ENCODE measurements at places on chromosomes 2 and 18.

GRCh38 chr2:31166925-31167324 is 28.7 kb upstream of the GALNT14 start:
- no peak for DNase-seq

- DNase-seq, result no peak
These were observed 243.3 kb downstream of the LOXHD1 start for GRCh38 chr18:46413684-46414083.

- DNase-seq, result no peak
These were observed 85.8 kb upstream of the FAM237A start for GRCh38 chr2:206556357-206556949.

GRCh38 chr2:36805635-36806224 is 109.2 kb downstream of the VIT start:
- no peak for DNase-seq

DNA sequence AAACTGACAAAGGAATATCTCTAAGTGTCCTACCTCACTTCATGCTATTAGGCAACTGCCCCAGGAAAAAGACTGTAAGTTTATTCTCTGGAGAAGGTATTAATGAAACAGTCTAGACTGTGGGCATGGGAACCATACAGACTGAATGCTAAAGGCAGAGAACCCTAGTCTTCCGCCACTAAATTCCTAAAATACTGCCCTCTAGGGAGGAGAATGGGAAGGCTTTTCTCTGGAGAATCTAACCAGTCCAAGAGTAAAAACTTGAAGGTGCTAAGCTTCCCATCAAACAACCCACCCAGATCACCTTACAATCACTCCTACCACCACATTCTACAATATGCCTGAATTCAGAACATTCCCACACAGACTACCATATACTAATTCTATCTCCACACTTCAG is 3.4 kb downstream of the SRBD1 start:
- DNase-seq, result no peak

DNA sequence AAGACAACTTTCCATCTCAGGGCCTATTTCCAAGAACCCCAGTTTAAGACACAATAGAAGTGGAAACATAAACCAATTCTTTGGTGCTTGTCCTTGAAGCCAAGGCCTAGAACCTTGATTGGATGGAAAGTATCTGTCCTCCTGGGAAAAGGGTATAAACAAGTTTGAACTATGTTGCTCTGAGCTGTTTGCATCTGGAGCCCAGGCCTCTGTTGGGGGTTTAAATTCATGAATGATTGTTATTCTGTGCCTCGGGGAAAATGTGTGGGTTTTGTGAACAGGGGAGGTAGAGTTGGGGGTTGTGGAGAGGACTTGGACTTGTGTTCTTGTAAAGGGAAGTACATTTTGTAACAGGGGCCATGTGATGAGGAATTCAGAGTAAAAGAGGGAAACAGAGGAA is 406.1 kb downstream of the SLC4A3 start:
- DNase-seq, result no peak

DNA sequence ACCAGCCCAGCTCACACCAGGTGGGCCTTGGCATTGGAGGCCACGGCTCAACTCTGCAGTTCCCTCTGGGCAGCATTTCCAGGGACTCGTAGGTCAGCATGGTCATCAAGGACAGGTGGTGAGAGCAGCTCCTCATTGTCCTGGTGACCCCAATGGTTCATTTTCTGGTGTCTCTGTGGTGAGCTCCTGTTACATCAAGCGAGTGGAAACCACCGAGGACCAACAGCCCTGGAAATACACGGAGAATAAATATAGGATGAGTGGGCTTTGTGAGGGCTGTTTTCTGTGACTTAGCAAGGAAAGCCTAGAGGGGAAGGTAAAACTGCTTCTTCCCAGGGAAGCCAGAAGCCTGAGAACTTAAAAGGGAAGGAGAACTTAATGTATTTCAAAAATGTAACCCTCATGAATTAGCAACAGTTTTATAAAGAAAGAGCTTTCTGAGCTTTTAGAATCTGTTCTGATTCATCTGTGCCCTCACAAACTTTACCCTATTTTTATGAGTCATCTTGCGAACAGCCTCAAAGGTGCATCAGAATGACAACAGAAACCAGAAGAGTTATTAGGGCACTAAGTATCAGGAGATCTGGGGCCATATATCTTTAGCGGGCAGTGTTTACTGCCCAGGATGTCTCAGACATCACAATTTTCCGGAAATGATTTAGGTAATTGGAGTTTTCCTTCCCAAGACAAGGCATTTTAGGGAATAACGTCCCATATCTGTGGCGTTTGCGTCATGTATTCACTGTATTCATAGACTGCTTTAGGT is 18.7 kb downstream of the C2orf92 start:
- no peak for DNase-seq

DNA sequence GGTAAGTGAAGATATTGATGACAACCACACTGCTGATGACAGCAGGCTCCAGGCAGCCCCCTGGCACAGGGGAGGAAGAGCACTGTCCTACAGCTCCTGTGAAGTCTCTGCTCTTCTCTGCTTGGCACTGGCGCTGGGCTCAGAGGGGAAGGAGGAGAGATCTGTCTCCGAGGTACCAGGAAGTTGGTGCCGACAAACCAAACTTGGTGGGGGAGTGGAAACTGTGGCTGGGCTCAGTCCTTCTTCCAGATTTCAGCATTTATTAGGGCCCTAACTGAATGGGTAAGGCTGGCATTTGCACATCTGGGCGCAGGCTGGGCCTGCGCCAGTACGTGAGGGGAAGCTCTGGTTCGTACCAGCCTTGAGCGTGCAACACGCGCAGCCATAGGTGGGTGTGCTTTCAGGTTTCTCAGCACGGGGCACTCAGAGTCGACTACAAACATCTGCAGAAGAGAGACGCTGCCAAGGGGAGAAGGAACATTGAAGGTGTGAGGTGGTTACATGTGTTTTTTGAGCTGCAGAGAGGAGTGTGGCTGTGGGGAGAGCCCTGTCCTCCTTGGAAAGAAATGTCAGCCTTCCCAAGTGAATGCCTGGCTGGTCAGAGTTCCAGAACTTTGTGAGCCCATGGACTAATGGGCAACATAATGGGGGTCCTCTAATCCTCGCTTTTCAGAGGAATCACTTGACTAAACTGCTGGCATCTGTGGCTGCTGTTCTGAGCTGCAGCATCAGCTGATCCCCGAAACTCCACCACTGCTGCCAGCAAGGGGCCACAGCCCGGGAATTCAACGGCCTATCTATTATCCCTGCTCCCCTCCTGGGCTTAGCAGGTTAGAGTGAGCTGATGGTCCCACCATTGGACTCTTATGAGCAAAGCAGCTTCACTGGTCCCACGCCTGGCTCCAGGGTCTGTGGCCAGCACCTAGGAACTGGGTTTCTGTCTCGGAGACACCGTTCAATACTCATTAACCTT is 55.2 kb upstream of the SEMA4C start:
- DNase-seq, result no peak

DNA sequence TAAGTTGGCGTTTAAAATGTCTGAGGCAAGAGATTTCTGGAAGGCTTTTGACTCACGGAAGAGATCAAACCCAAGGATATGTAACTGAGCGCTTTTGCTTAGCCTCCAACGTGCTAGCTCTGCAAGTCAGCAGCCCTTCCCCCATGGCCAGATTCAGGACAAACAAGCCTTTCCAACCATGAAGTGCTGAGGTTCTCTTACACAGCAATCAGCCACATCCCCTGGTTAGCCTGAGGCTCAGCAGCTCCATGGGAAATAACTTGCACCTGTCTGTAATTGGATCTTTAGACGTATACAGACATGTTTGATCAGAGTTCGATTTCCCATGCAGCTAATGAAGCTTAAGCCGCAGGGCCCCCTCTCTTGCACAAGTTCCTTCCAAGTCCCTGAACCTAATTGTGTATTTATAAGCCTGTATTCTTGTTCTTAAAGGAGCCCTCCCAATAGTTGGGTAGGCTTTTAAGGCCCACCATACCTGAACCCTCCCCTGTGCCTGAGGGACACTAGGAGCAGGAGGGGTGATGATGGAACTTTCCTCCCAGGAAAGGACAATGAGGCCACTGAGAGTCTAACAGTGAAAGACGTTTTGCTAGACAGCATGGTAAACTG is 2.1 kb upstream of the TMEM131 start:
- no peak for DNase-seq

- no peak for DNase-seq
These were observed 238.0 kb downstream of the UBE2E3 start for GRCh38 chr2:181218401-181218821.

GRCh38 chr2:39350658-39351057 is 86.4 kb downstream of the MAP4K3 start:
- DNase-seq, result no peak

DNA sequence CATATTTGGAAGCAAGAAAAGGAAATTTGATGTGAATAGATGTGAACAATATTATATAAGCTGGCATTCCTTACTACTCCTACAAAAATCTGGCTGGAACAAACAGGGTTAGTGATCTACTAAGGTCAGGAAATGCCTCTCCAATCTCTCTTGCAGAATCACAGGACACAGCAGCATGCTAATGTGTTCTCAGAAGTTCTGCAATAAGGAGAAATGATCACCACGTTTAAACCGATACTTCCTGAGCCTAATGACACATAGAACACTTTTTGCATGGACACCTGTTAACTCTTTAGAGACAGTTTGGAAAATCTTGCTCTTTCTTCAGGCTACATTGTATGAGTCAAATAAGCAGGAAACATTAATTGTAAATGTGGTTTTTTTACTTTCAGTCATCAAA is 89.6 kb upstream of the MAP3K20 start:
- no peak for DNase-seq

- DNase-seq, result no peak
These were observed 129.4 kb downstream of the ACOXL start for GRCh38 chr2:110861616-110862260.

DNA sequence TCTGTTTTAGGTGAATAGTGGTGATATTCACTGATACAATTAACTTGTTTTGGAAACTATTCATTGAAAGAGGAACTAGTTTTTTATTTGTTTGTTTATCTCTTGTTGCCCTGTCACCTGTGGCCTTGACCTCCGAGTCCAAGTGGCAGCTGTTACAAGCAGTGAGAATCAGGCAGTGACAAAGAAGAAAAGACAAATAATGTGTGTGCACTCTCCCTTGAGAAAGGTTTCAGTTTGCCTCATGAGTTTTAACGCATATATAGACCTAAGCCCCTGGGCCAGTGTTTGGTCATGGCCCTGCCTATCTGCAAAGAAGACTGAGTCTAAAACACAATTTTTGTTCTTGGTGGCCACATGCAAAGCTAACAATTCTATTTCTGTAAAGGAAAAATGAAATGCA is 15.3 kb downstream of the KYNU start:
- DNase-seq, result no peak

GRCh38 chr2:168224346-168224745 is 23.0 kb downstream of the STK39 start:
- no peak for DNase-seq

- no peak for DNase-seq
These were observed 843.0 kb downstream of the DPP10 start for GRCh38 chr2:115285416-115285815.

- DNase-seq, result no peak
These were observed 198.6 kb upstream of the EPAS1 start for GRCh38 chr2:46098621-46099062.

DNA sequence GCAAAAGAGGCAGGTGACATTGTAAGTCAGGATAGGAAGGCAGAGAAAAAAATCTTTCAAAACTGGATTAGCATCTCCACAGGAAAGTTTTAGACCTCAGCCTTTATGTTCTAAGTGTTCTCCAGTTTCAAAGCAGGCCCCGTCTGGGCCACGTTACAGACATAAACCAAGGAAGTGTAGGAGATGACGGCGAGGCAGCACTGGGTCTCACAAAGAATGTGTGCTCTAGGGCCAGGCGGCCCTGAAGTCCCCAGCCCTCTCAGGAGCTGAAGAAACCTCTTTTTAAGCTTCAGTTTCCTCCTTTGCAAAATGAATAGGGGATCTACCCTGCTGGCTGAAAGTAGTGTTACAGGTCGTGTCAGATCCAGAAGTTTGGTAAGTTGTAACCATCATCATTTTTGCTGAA is 81.7 kb downstream of the SPRED2 start:
- DNase-seq, result no peak

DNA sequence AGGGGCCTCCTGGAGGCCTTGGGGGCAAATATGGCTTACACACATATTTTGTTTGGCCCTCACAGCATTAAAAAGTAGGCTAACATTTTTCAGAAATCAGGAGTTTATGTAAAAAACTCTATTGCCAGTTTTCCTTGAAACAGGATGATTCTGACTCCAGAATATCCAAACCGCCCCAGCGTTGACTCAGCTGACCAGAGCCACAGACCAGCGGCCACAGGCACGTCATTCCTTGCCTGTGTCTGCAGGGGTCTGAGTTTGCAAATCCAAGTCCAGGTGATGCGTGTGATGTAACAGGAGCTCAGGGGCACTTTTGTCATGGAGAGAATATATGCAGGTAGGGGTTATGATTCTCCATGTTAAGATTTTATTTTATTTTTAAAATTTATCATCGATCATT is 79.4 kb upstream of the ALKAL2 start:
- DNase-seq, result no peak

DNA sequence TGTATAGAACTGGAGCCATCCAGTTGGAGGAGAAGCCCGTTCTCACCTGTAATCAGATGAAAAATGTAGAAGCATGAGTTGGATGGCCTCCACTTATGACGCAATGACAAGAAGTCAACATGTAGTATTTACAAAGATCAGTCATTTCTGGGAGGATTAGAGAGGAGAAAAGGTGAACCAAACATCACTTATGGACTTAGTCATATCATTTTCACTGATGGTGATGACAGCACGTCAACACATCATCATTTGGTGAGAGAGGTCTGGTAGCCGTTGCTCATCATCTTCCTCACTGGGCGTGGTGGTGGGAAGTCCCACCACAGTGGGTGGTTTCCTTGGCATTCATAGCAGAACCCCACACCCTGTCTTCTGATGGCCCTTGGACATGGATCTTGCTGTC is 264.2 kb upstream of the EPAS1 start:
- DNase-seq, result no peak

DNA sequence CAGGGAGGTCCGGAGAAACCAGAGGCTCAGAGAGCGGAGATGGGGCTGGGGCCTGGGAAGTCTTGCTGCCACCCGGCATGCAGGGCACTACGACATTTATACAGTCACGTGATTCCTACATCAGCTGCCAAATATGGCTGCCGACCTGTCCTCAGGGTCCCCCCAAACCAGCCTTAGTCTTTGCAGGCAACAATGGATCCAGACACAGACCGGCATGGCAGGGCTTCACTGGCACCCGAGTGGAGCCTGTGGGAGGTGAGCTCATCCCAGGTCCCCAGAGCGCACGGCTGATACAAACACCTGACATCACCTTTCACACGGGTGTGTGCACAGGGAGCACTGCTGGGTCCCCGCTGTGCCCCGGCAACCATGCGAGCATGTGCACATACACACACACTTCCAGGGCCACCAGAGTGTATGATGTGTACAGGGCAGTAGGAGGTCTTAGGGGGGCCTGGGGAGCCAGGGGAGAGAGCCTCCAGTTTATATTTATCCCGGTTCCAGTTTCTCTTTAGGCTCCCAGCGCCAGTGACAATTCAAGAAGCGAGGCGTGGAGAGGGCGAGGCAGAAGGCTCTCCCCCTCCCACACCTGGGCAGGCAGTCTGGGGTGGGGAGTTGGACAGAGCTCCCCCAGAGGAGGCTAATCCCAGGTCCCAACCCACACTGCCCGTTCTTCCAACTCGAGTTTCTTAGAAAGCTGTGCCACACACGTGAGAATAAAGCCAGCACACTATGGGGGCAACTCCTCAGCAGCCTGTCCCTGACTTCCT is 2.7 kb downstream of the SEMA4C start:
- DNase-seq, result no peak

- no peak for DNase-seq
These were observed 45.5 kb upstream of the SCN7A start for GRCh38 chr2:166539340-166540162.
